Breast epithelium (tissue), 4 donors: ENCODE measurements at places on chromosomes 6 and 20.
A peak's percentile ranks its signal among the peaks of the same experiment; 100 is the strongest.

- H3K4me1 ChIP-seq, result no peaks in the 10 kb centered on the region
- H3K27me3 ChIP-seq, result no peaks in the 10 kb centered on the region
- H3K36me3 ChIP-seq, result no peaks in the 10 kb centered on the region
- H3K27ac ChIP-seq, result no peak overlapping the region
- no peak for DNase-seq
Observed at GRCh38 chr20:43571771-43572170, 12.9 kb downstream of the SGK2 start.

DNA sequence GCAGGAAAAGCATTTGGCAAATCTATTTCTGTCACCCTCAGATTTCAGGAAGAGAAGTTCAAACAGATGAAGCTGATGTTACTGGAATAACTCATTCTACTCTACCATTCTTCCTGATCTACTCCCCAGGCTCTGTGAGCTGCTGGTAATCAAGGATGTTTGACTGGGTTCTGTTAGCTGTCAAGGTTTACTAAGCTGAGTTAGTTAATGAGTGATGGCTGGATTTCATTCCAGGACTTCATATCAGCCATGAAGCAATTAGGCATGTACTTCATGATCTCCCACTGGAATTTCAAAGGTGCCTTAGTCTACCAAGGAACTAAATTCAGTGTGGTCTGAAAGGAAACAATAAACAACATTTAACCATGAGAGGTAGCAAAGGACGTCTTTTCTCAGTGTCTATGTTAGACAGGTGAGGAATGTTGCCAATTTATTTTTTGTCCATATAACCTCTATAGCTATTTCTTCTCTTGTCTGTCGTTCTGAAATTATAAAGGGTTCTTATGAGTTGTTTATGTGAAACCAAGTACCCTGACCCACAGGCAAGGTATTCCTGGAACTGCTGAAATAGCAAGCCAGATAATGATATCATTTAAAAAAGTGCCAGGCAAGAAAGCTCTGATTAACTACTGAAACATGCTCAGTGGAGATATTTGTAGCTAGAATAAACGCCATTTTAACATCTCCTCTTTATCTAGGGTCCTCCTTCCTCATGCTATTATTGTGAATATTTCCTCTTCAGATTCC lies 112.9 kb downstream of the BACH2 start:
- H3K4me3 ChIP-seq, result no peak overlapping the region
- no peaks in the 10 kb centered on the region for H3K4me1 ChIP-seq
- no peaks in the 10 kb centered on the region for H3K36me3 ChIP-seq

DNA sequence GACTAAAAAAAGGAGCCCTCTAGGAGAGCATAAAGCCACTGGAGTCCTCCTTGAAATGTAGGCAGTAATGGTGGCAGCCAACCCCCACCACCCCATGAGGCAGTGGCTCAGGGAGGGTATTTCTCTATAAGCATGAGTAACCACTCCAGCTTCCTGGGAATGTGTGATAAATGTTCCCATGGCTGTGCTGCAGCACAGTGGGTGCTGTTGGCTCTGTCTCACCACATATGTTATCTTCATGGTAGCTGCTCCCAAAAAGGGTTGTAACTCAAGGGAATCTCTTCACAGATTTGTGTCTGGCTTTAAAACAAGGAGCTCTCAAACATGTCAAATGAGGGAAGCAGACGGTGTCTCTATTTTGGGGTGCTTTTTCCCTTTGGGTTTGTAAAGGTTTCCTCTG lies 7.5 kb upstream of the PHACTR1 start:
- no peaks in the 10 kb centered on the region for H3K27me3 ChIP-seq
- H3K36me3 ChIP-seq, result no peaks in the 10 kb centered on the region
- DNase-seq, result no peak
- no peak overlapping the region for H3K4me3 ChIP-seq
- H3K4me1 ChIP-seq, result no peaks in the 10 kb centered on the region
- no peak overlapping the region for H3K27ac ChIP-seq

GRCh38 chr6:112956696-112957535 lies 609.8 kb downstream of the RFPL4B start:
- no peak for DNase-seq
- no peaks in the 10 kb centered on the region for H3K27me3 ChIP-seq
- no peaks in the 10 kb centered on the region for H3K4me1 ChIP-seq

DNA sequence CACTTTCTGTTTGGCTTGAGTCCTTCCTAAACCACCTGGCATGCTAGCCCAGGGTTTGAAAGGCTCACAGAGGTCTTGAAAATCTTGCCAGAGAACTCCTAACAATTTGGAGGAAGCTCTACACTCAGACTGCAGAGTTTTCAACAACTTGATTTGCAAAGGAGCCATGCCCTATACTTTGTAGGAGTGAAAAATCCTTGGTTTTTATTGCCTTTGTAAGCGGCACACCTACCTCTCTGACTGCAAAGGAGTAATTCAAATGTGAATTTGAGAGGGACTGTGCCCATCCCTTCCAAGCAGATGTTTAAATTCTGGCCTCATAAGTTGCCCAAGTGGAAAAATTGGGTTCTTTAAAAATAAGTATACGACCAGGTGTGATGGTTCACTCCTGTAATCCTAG lies 41.5 kb downstream of the SLC2A12 start:
- no peak overlapping the region for H3K4me3 ChIP-seq
- no peaks in the 10 kb centered on the region for H3K36me3 ChIP-seq
- no peak for DNase-seq
- no peaks in the 10 kb centered on the region for H3K27me3 ChIP-seq
- H3K4me1 ChIP-seq, result no peaks in the 10 kb centered on the region

DNA sequence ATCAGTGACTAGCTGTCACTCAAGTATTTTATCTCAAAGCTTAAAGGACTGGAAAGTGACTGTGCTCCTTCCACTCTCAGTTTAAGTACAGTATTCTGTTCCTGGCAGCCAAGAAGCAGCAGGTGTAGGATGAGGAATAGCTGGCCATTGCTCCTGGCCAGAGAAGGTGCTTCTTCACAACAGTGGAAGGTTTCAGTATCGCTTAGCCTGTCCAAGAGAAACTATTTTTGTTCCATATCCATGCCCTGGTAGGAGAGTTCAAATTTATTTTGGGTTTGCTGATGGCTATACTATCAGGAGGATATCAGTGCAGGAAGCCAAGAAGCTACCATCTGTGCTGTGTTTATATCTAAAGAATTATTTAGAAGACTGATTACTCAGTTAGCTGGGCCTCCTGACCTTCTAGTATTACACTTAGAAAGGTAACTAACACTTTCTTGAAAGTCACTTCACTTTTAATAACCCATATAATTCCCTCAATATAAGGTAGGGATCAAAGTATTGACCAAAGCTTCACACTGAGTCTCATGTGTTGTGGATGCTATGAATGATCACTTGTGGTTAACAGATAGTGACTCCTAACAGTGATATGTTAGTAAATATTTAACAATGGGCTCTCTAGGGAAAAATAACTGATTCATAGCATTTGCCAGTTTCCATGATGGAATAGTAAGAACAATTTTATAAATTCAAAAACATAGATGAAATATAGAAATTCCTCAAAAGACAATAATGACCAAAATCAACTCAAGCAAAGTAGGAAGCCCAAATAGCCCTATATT lies 99.9 kb downstream of the AIG1 start:
- no peak overlapping the region for H3K27ac ChIP-seq
- no peaks in the 10 kb centered on the region for H3K4me1 ChIP-seq
- H3K27me3 ChIP-seq, result no peaks in the 10 kb centered on the region
- no peak for DNase-seq
- no peak overlapping the region for H3K4me3 ChIP-seq

GRCh38 chr6:45072673-45073072 lies 255.5 kb upstream of the RUNX2 start:
- no peaks in the 10 kb centered on the region for H3K36me3 ChIP-seq
- no peak for DNase-seq
- H3K4me1 ChIP-seq, result no peaks in the 10 kb centered on the region
- H3K27me3 ChIP-seq, result no peaks in the 10 kb centered on the region

- no peak for DNase-seq
- H3K27me3 ChIP-seq, result no peaks in the 10 kb centered on the region
- no peak overlapping the region for H3K27ac ChIP-seq
- no peaks in the 10 kb centered on the region for H3K4me1 ChIP-seq
- no peak overlapping the region for H3K4me3 ChIP-seq
Observed at GRCh38 chr6:69976591-69977090, 110.3 kb downstream of the COL19A1 start.

GRCh38 chr6:10030942-10031537 lies 383.8 kb downstream of the TFAP2A start:
- no peak for DNase-seq
- H3K4me3 ChIP-seq, result no peak overlapping the region
- H3K27ac ChIP-seq, result no peak overlapping the region
- no peaks in the 10 kb centered on the region for H3K4me1 ChIP-seq
- H3K27me3 ChIP-seq, result no peaks in the 10 kb centered on the region
- no peaks in the 10 kb centered on the region for H3K36me3 ChIP-seq

- H3K36me3 ChIP-seq, result no peaks in the 10 kb centered on the region
- H3K4me3 ChIP-seq, result no peak overlapping the region
- H3K27ac ChIP-seq, result peak overlapping the region; percentile 80
- no peaks in the 10 kb centered on the region for H3K4me1 ChIP-seq
- no peak for DNase-seq
- H3K27me3 ChIP-seq, result no peaks in the 10 kb centered on the region
Observed at GRCh38 chr20:53934421-53935343, 135.7 kb downstream of the BCAS1 start.

DNA sequence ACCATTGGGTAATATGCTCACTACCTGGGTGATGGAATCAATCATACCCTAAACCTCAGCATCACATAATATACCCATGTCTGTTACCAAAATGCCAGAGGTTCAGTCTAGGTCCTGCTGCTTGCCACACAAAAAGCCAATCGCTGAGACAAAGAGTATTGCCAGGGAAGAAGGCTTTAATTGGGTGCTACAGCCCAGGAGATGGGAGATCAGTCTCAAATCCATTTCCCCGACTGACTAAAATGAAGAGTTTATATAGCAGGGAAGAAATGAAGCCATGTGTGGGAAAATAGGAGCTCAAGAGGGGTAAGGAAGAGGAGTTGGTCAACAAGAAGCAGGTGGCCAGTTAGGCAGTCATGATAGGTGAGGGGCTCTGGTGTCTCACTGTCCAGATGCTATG lies 149.6 kb downstream of the QRSL1 start:
- no peak overlapping the region for H3K4me3 ChIP-seq
- no peaks in the 10 kb centered on the region for H3K36me3 ChIP-seq
- DNase-seq, result no peak
- no peaks in the 10 kb centered on the region for H3K27me3 ChIP-seq
- H3K27ac ChIP-seq, result no peak overlapping the region
- H3K4me1 ChIP-seq, result no peaks in the 10 kb centered on the region

- no peaks in the 10 kb centered on the region for H3K4me1 ChIP-seq
- no peaks in the 10 kb centered on the region for H3K36me3 ChIP-seq
- H3K27me3 ChIP-seq, result no peaks in the 10 kb centered on the region
- no peak overlapping the region for H3K27ac ChIP-seq
- no peak overlapping the region for H3K4me3 ChIP-seq
Observed at GRCh38 chr6:12709556-12710232, 6.9 kb upstream of the PHACTR1 start.

GRCh38 chr6:100806296-100806695 lies 74.8 kb downstream of the ASCC3 start:
- H3K4me1 ChIP-seq, result peaks cover 5% of the 10 kb centered on the region
- H3K27ac ChIP-seq, result no peak overlapping the region
- no peaks in the 10 kb centered on the region for H3K36me3 ChIP-seq
- no peak for DNase-seq

GRCh38 chr6:112215488-112216284 lies 38.7 kb downstream of the LAMA4 start:
- H3K27me3 ChIP-seq, result no peaks in the 10 kb centered on the region
- DNase-seq, result no peak
- H3K27ac ChIP-seq, result no peak overlapping the region
- H3K4me1 ChIP-seq, result no peaks in the 10 kb centered on the region

DNA sequence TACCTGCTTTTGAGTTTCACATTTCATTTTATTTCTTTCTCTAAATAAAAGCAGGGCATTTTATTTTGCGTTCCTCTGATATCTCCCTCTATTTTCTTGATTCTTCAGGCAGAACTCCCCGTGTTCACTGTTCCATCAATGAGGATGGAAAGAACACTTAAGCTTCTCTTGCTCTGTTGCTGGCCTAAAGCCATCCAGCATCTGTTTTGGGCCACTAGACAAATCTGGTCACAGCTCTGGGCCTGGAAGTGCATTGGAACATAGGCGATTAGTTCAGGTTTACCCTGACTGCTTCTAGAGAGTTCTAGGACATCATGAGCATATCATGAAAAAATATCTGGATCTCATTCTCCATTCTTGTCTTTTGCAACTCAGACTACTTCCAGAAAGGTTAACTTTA lies 611.2 kb downstream of the UTRN start:
- no peak overlapping the region for H3K27ac ChIP-seq
- DNase-seq, result no peak
- no peak overlapping the region for H3K4me3 ChIP-seq

- no peak overlapping the region for H3K4me3 ChIP-seq
- peak overlapping the region; percentile 45 for H3K27ac ChIP-seq
- H3K4me1 ChIP-seq, result no peaks in the 10 kb centered on the region
- H3K36me3 ChIP-seq, result no peaks in the 10 kb centered on the region
- DNase-seq, result no peak
Observed at GRCh38 chr6:168574699-168575195, 133.8 kb downstream of the SMOC2 start.

DNA sequence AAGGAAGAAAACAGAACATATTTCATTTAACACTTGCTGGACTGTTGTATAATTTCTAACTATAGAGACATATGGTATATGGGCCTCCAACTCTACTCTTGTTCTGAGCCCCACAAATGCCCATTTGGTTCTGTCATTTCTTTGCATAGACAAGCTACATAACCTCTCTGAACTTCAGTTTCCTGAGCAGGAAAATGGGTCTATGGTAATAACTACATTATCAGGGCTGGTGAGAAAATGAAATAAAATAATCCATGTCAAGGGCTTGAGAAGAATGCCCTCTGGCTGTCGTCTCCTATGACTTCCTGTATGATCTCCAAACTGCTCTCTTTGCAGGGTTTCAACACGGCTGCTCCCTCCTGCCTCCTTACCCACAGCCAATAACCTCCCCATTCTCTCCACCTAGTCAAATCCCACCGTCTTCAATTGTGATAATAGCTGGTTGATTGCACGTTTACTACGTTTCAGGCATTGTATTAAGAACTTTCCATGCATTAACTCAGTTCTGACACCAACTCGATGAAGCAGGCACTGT lies 12.0 kb downstream of the ZCCHC3 start:
- H3K36me3 ChIP-seq, result no peaks in the 10 kb centered on the region
- H3K27ac ChIP-seq, result peak overlapping the region; percentile 93
- no peaks in the 10 kb centered on the region for H3K4me1 ChIP-seq
- H3K27me3 ChIP-seq, result no peaks in the 10 kb centered on the region
- no peak for DNase-seq

DNA sequence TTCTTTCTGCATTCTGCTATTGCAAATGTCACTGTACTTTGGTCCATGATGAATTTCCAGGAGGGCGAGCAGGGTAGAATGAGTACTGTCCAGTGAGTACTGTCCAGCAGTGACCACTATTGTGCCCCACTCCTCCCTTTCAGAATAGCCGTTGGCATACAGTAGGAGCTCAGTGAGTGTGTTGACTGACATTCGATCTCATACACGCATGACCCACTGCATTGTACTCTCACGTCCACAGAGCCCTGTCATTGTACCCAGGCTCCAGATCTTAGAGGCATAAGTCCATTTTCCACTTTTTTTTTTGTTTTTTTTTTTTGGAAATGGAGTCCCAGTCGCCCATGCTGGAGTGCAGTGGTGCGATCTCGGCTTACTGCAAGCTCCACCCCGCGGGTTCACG lies 8.2 kb downstream of the DYNLRB1 start:
- H3K27me3 ChIP-seq, result no peaks in the 10 kb centered on the region
- no peak for DNase-seq
- no peak overlapping the region for H3K27ac ChIP-seq
- no peak overlapping the region for H3K4me3 ChIP-seq
- H3K4me1 ChIP-seq, result peaks cover 37% of the 10 kb centered on the region

- no peaks in the 10 kb centered on the region for H3K36me3 ChIP-seq
- no peaks in the 10 kb centered on the region for H3K27me3 ChIP-seq
- H3K4me1 ChIP-seq, result no peaks in the 10 kb centered on the region
Observed at GRCh38 chr6:167706313-167707109, 120.2 kb upstream of the AFDN start.
